ENCODE measurements at places on chromosomes 7 and 10.

- no peaks in the 10 kb centered on the region for H3K27me3 ChIP-seq
- DNase-seq: no peak
- no peak overlapping the region for H3K4me3 ChIP-seq
- H3K27ac ChIP-seq: no peak overlapping the region
- H3K4me1 ChIP-seq: no peaks in the 10 kb centered on the region
- no peaks in the 10 kb centered on the region for H3K36me3 ChIP-seq
These were observed 108.3 kb downstream of the AHR start for GRCh38 chr7:17406738-17407137.

DNA sequence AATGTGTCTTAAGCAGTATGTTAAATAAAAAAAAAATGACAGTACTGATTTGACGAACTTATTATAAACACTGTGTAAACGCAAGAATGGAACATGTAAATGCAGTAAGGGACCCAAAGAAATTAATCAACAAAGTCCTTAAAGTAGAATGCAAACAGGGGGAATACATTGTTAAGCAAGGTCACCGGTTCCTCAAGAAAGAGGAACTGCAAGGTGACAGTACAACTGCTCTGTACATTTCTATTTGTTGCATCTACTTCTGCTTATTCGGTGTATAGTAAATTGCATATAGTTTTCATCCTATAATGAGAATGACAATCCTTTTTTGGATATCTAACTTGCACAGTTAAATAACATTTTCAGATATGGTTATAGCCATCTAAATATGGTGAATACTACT is 387.0 kb upstream of the SEMA3D start:
- no peaks in the 10 kb centered on the region for H3K27me3 ChIP-seq
- H3K4me1 ChIP-seq: no peaks in the 10 kb centered on the region
- H3K27ac ChIP-seq: no peak overlapping the region
- no peak overlapping the region for H3K4me3 ChIP-seq
- no peaks in the 10 kb centered on the region for H3K36me3 ChIP-seq
- DNase-seq: no peak

GRCh38 chr7:27689591-27690164 is 27.0 kb upstream of the HIBADH start:
- no peaks in the 10 kb centered on the region for H3K4me1 ChIP-seq
- no peak for DNase-seq
- no peak overlapping the region for H3K4me3 ChIP-seq
- H3K27me3 ChIP-seq: no peaks in the 10 kb centered on the region
- H3K36me3 ChIP-seq: no peaks in the 10 kb centered on the region
- H3K27ac ChIP-seq: no peak overlapping the region

GRCh38 chr10:101123815-101124617 is 7.1 kb upstream of the TLX1 start:
- no peak overlapping the region for H3K27ac ChIP-seq
- no peaks in the 10 kb centered on the region for H3K36me3 ChIP-seq
- DNase-seq: no peak
- peaks cover 99% of the 10 kb centered on the region for H3K27me3 ChIP-seq
- peaks cover 25% of the 10 kb centered on the region for H3K4me1 ChIP-seq

- no peak overlapping the region for H3K27ac ChIP-seq
- DNase-seq: no peak
- H3K36me3 ChIP-seq: no peaks in the 10 kb centered on the region
- H3K4me1 ChIP-seq: no peaks in the 10 kb centered on the region
These were observed 122.3 kb downstream of the PPP1R3A start for GRCh38 chr7:113796557-113796956.

- peaks cover 5% of the 10 kb centered on the region for H3K36me3 ChIP-seq
- no peaks in the 10 kb centered on the region for H3K27me3 ChIP-seq
These were observed 41.4 kb downstream of the NRF1 start for GRCh38 chr7:129652914-129653313.

- no peak overlapping the region for H3K27ac ChIP-seq
- H3K4me1 ChIP-seq: no peaks in the 10 kb centered on the region
- H3K36me3 ChIP-seq: no peaks in the 10 kb centered on the region
- H3K27me3 ChIP-seq: no peaks in the 10 kb centered on the region
- no peak overlapping the region for H3K4me3 ChIP-seq
These were observed 14.8 kb upstream of the WNT16 start for GRCh38 chr7:121313793-121314676.

DNA sequence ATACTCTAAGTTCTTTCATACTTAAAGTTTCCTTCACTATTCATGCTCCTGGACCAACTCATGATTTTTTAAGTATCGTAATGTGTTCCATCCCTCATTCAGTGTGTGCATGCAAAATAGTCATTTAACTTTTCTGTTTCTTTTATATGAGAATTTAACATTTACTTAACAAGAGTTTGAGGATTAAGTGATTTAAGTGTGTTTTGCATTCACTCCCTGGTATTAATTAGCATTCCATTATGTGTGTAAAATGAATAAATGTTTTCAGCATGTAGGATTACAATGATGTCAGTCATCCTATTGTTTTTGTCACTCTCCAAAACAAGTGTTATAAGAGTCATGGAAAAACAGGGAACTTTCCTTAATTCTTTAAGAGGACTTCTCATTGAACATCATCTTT is 457.7 kb downstream of the IPMK start:
- DNase-seq: no peak
- H3K36me3 ChIP-seq: no peaks in the 10 kb centered on the region
- no peaks in the 10 kb centered on the region for H3K27me3 ChIP-seq
- no peaks in the 10 kb centered on the region for H3K4me1 ChIP-seq
- no peak overlapping the region for H3K27ac ChIP-seq

- H3K4me3 ChIP-seq: no peak overlapping the region
- DNase-seq: peak; percentile 93
- no peaks in the 10 kb centered on the region for H3K27me3 ChIP-seq
- H3K36me3 ChIP-seq: no peaks in the 10 kb centered on the region
- no peaks in the 10 kb centered on the region for H3K4me1 ChIP-seq
These were observed 194.9 kb downstream of the SUGCT start for GRCh38 chr7:40329601-40330153.

DNA sequence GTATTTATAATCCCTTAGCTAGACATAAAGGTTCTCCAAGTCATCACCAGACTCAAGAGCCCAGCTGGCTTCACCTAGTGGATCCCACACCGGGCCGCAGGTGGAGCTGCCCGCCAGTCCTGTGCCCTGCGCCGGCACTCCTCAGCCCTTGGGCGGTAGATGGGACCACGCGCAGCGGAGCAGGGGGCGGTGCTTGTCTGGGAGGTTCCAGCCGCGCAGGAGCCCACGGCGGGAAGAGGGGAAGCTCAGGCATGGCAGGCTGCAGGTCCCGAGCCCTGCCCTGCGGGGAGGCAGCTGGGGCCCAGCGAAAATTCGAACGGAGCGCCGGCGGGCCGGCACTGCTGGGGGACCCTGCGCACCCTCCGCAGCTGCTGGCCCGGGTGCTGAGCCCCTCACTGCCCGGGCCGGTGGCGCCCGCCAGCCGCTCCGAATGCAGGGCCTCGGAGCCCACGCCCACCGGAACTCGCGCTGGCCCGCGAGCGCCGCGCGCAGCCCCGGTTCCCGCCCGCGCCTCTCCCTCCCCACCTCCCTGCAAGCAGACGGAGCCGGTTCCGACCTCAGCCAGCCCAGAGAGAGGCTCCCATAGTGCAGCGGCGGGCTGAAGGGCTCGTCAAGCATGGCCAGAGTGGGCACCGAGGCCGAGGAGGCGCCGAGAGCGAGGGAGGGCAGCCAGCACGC is 675.6 kb downstream of the REEP3 start:
- H3K27ac ChIP-seq: no peak overlapping the region
- no peaks in the 10 kb centered on the region for H3K36me3 ChIP-seq
- no peaks in the 10 kb centered on the region for H3K27me3 ChIP-seq
- H3K4me1 ChIP-seq: no peaks in the 10 kb centered on the region
- DNase-seq: no peak

- H3K27ac ChIP-seq: no peak overlapping the region
- no peak overlapping the region for H3K4me3 ChIP-seq
- no peaks in the 10 kb centered on the region for H3K27me3 ChIP-seq
- H3K36me3 ChIP-seq: peaks cover 17% of the 10 kb centered on the region
- DNase-seq: no peak
These were observed 5.3 kb downstream of the ARPC1A start for GRCh38 chr7:99331002-99331401.

DNA sequence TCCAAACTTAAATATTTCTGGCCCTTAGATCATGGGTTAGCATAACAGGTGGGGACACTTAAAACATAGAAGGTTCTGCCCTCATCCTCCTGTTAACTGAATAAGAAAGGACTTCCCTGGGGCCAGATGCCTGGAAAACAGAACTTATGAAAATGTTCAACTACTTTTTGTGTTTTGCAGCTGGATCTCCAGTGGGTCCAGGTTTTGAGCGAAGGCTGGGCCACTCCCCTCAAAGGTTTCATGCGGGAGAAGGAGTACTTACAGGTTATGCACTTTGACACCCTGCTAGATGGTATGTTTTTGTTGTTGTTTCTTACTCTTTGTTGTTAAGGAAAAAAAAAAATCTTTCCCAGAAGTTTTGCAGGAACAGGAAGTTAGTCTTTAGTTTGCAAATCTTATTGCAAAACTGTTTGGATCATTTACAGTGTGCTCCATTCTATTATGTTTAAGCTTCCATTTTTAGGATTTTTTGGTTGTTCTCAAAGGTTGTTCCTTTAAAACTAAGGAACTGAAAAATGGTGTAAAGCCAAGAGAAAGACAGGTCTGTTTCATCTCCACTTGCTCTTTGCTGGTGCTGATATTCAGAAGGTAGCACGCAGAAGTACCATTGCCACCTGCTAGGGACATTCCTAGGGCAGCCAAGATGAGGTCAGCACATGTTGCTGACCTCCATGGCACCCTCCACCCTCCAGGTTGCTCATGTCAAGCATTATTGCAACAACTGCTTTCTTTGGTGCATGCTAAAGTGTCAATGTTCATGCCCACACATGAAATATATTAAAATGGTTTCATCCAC is 56.1 kb downstream of the PAPSS2 start:
- H3K36me3 ChIP-seq: no peaks in the 10 kb centered on the region
- no peaks in the 10 kb centered on the region for H3K27me3 ChIP-seq
- H3K4me3 ChIP-seq: no peak overlapping the region

DNA sequence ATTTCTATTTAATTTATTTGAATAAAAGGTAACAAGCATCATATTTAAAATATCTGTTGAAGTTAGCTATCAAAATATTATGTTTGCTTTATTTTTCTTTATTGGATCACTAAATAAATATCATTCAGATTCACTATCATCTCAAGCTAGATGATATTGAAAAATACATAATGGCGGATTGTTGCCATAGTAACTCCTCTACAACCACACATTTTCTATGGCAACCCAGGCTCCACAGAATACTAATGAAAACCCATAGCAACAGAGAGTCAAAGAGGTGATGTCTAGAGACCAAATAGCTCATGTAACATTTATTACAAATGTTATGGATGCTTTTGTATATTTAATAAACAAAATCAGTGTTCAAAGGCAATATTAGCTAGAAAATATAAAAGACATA is 148.9 kb upstream of the CDK1 start:
- no peak overlapping the region for H3K4me3 ChIP-seq
- no peaks in the 10 kb centered on the region for H3K36me3 ChIP-seq
- H3K27ac ChIP-seq: no peak overlapping the region
- peak; percentile 59 for DNase-seq

GRCh38 chr7:128211626-128212025 is 29.5 kb upstream of the LEP start:
- H3K4me1 ChIP-seq: peaks cover 32% of the 10 kb centered on the region
- peaks cover 15% of the 10 kb centered on the region for H3K36me3 ChIP-seq

DNA sequence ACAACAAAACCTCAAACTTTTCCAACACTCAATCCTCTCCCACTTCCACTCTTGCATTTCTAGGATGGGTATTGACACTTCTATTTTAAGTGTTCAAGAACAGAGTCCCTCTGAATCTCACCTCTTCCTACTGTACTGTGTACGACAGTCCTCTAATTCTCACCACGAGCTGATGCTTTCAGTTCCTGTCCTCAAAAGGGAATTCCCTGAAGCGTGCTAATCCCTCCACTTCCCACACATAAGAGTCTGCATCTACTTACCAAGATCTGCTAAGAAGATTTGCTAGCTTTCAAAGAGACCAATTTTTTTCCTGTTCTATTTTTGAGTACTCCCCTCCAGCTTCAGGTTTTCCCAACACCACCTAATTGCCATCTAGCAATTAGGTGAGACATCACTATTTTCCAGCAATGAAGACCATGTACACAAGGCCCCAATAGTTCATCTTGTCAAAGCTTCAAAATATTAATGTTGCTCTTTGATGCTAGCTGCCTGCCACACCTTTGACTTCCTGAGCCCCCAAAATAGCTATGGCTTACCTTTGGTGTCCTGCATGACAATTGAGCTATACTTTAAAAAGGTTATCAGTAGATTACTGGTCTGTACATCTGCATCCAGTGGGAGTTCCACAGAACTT is 54.4 kb downstream of the ARMH3 start:
- peaks cover 15% of the 10 kb centered on the region for H3K36me3 ChIP-seq
- H3K4me3 ChIP-seq: no peak overlapping the region
- H3K4me1 ChIP-seq: no peaks in the 10 kb centered on the region
- DNase-seq: no peak
- no peaks in the 10 kb centered on the region for H3K27me3 ChIP-seq

GRCh38 chr7:29078311-29079260 is 67.8 kb downstream of the CPVL start:
- no peak overlapping the region for H3K4me3 ChIP-seq
- H3K27me3 ChIP-seq: no peaks in the 10 kb centered on the region
- H3K36me3 ChIP-seq: no peaks in the 10 kb centered on the region

- no peak overlapping the region for H3K27ac ChIP-seq
- H3K4me1 ChIP-seq: no peaks in the 10 kb centered on the region
- DNase-seq: no peak
- no peaks in the 10 kb centered on the region for H3K27me3 ChIP-seq
- H3K36me3 ChIP-seq: no peaks in the 10 kb centered on the region
These were observed 67.1 kb downstream of the MTURN start for GRCh38 chr7:30201921-30202320.

GRCh38 chr7:47493976-47494911 is 87.7 kb downstream of the TNS3 start:
- DNase-seq: no peak
- no peaks in the 10 kb centered on the region for H3K27me3 ChIP-seq
- H3K27ac ChIP-seq: peak overlapping the region; percentile 54
- no peak overlapping the region for H3K4me3 ChIP-seq
- peaks cover 18% of the 10 kb centered on the region for H3K36me3 ChIP-seq
- peaks cover 70% of the 10 kb centered on the region for H3K4me1 ChIP-seq

DNA sequence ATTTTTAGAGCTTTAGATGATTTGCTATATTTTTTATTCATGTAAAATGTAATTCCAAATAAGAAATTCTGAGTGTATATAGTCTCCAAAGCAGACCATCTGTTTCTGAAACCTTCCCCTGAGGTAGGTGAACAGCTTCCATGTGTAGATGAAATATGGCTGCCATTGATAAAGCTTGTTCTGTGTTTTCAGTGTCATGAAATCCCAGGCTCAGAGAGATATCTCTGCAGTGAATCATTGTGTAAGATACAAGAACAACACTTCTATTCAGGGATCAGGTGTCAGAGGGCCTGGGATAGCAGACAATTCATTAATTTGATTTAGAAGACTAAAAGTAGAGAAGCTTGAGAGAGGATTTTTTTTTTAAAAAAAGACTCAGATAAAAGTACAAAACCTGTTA is 29.1 kb downstream of the ACTA2 start:
- DNase-seq: no peak
- H3K4me3 ChIP-seq: no peak overlapping the region
- no peak overlapping the region for H3K27ac ChIP-seq
- no peaks in the 10 kb centered on the region for H3K4me1 ChIP-seq
- no peaks in the 10 kb centered on the region for H3K27me3 ChIP-seq
